ENCODE measurements at places on chromosomes 2 and 18.

- no peak for DNase-seq
Measured at GRCh38 chr2:96514521-96514920, 9.4 kb upstream of the NEURL3 start.

DNA sequence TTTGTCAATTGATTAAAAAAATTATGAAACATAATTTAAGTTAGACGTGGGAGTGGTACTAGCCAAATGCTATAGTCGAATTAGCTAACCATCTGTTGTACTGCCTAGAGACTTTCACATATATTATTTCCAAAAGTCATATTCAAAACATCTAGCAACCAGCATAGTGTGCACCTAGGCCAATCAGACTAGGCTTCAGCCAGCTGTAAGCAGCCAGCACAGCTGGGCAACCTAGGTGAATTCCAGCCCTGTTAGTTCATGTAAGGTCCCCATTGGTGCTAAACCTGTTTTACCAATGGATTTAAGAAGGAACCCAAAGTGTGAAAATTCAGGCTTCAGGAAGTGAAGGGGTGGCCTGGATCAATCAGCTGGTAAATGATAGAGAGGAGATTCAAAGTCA lies 144.3 kb downstream of the BCL2 start:
- DNase-seq, result no peak

GRCh38 chr2:24009680-24010476 lies at the start of gene MFSD2B:
TSS of gene MFSD2B (plus strand) at chr2:24010085. CDS start at chr2:24010097, 12 bp downstream.
- DNase-seq, result no peak

DNA sequence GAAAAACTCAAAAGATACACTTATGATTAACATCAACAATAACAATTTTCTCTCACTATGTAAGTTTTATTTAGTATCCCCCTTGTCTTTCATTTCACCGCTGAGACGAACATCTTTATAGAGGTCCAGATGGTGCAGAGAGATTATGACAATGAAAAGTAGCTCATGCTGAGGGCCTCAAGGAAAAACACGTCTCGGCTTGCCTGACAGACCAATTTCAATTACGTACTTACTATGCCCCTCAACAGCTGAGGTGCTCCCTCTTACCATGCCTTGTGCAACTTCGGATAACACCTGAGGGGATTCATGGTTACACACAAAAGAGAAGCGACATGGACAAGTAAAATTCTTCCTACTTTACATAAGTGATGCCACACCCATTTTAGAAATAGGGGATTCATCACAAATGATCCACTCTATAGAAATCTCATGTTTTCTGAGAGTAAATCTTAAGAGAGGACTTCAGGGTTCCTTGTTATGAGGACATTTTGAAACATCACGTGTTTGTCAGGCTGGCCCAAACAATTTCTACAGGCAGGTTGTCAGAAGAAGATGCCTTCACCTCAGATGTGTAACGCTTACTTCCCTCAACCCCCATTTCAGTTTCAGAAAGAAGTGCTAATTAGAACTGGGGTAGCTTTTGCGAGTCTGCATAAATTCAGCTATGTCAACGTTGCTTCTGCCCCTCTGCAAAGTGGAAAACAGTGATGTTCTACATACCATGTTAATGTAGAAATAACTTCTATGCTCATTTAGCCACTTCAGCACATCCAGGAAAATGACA lies 191.4 kb downstream of the NRXN1 start:
- no peak for DNase-seq

DNA sequence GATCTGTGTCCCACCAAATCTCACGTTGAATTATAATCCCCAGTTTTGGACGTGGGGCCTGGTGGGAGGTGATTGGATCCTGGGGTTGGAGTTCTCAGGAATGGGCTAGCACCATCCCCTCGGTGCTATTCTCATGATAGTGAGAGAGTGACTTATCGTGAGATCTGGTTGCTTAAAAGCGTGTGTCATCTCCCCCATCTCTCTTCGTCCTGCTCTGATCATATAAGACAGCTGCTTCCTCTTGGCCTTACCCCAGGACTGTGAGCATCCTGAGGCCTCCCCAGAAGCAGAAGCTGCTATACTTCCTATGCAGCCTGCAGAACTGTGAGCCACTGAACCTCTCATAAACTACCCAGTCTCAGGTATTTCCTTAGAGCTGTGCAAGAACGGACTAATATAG lies 163.7 kb upstream of the NDUFV2 start:
- no peak for DNase-seq

GRCh38 chr2:188620916-188621315 lies 329.2 kb downstream of the GULP1 start:
- DNase-seq, result no peak

GRCh38 chr2:120774557-120775160 lies 39.0 kb downstream of the GLI2 start:
- no peak for DNase-seq

DNA sequence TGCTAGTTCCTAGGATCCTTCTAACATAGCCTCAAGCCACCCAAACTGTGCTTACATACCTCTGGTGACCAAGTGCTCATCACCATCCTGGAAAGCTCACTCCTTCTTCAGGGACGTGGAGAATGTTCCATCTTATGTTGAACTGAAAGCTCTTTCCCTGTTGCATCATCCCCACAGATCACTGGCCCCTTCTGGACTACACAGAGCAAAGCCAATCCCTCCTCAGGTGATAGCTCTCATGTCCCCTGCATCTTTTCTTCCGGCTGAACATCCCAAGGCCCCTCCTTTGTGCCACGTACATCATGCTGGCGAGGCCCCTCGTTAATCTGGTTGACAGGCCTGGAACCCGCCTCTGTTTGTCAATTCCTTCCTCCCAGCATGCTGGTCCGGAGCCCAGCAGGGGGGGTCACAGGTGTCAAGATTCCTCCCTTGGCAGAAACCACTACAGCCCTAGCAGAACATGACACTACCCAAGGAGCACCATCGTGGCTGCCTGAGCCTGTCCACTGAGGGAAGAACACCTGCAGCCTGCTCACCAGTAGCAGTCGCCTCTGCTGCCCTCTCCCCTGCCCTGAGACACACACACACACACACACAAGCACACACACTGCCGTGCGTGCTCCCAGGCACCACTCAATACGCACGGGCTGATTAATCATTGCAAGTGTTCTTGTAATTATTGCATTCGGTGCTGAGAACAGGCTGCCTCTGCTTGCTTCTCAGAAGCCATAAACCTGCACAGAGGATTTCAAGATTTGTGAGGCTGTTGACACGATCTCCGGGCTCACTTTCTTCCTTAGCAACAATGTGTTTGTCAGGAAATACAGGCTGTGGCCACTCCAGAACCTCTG lies 6.3 kb upstream of the KCNK3 start:
- no peak for DNase-seq

- no peak for DNase-seq
Measured at GRCh38 chr18:49022311-49023161, 71.8 kb upstream of the SMAD7 start.

GRCh38 chr2:162011706-162012564 lies 62.1 kb downstream of the DPP4 start:
- no peak for DNase-seq

- no peak for DNase-seq
Measured at GRCh38 chr2:8922431-8922830, 81.1 kb downstream of the MBOAT2 start.

- DNase-seq, result no peak
Measured at GRCh38 chr2:69659941-69660483, 16.5 kb upstream of the AAK1 start.

DNA sequence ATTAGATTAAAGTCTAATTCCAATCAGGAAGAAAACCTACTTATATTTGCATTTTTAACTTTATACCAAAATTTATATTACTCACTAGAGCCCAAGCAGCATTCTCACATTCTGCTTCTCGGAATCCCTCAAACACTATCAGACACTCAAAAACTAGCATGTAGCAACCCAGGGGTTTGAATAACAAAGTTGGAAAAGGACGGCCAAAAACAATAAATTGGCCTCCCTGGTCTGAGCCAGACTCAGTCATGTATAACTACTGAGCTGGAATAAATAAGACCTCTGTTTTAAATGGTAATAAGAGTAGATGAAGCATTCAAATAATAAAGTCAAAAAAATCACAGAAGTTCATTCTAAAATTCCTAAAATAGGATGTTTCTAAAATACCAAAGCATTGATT lies 290.9 kb downstream of the IRS1 start:
- DNase-seq, result no peak

- DNase-seq, result no peak
Measured at GRCh38 chr2:237932731-237933131, 34.1 kb upstream of the UBE2F start.

DNA sequence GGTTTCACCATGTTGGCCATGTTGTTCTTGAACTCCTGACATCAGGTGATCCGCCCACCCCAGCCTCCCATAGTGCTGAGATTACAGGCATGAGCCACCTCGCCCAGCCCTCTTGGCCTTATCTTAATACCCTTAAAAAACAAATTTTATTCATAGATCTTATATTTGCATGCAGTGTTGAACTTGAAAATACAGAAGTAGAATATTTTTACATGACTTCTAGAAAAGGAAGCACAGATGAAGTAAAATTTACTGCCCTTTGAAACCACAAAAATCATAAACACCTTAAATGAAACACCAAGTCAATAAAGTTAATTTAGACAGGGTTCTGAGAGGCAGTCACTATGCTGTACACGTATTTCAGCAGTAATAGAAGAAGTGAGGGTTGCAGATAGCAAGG lies 145.7 kb downstream of the CERS6 start:
- DNase-seq, result no peak

DNA sequence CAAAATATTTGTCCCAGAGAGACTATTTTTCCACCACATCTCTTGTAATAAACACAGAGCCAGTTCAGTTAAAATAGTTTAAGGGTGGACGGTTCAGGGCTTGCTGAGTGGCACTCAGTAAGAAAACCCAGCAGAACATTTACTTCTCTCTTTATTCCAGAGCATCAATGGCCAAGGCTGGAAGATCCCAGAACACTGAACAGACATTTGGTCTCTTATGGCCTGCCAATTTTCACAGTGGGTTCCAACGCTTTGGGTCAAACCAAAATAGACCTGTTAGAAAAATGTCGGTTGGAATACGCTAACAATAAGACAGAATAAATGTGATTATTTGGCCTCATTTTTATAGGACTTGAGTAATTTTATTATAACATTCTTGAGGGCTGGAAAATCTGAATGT lies 580.3 kb upstream of the TMEFF2 start:
- no peak for DNase-seq

- no peak for DNase-seq
Measured at GRCh38 chr18:7760967-7761948, 194.1 kb downstream of the PTPRM start.

DNA sequence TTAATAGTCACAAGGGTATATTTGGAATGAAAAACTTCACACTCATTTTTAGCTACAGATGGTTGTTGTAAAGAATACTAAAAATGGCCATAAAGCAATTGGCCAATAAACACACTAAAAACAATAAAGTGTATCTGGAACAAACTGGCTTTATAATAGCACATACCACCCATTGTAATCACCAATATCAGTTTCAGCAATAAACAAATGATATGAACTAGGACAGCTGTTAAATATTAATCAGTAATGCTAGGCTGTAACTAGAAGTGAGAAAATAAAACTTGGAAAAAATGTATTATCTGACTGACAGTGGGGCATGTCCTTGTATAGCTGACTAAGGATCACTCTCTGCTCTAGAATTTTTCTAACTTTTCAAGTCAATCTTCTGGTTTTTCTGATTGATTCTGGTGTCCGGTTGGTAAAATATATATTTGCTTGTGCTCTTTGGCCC lies 312.5 kb downstream of the RND3 start:
- DNase-seq, result no peak

DNA sequence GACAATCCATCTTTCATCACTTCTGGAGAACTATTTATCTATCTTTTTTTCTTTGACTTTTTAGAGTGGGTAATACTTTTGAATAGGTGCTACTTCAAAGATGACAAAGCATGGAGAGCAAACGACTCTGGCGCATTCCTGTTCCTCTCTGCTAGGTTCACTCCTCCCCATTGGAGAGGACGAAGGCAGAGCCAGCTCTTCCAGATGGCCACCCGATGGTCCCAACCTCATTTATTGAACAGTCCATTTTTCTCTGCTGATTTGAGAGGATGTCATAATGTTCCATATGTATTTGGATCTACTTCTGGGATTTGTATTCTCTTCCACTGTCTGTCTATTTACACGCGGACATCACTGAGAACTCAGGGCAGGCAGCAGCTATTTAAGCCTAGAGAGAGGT lies 284.3 kb upstream of the CXCR4 start:
- DNase-seq, result no peak

GRCh38 chr2:227057060-227057459 lies 106.9 kb downstream of the COL4A4 start:
- no peak for DNase-seq

Data from activated naive CD4-positive, alpha-beta T cell (primary cell).